Thoracic aorta (tissue), 2 donors: ENCODE measurements at places on chromosomes 5 and 9.

DNA sequence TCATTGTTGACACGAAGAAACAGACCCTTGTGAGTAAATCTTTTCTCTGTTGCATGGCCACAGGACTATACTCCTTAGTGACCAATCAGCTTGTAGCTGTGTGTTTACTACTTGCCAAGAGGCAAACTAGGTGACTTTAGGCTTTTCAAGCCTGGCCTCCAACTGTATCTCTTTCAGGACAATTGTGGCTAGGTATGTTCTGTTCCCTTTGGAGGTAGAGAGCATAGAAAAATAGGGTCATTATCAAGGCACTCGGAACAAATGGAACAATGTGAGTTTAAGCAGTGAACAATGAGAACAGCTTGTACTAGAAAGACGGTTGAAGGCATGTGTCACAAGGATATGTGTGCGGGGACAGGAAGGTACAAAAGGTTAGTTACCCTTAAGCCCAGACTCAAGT, 48.1 kb downstream of the SLC46A2 start:
- no peak for DNase-seq

- no peak for DNase-seq
Measured at GRCh38 chr9:98010445-98010844, 27.3 kb downstream of the ANP32B start.

- DNase-seq: no peak
Measured at GRCh38 chr9:135600296-135600817, 38.8 kb downstream of the PAEP start.

GRCh38 chr5:53087171-53087570, 22.4 kb downstream of the MOCS2 start:
- DNase-seq: no peak

DNA sequence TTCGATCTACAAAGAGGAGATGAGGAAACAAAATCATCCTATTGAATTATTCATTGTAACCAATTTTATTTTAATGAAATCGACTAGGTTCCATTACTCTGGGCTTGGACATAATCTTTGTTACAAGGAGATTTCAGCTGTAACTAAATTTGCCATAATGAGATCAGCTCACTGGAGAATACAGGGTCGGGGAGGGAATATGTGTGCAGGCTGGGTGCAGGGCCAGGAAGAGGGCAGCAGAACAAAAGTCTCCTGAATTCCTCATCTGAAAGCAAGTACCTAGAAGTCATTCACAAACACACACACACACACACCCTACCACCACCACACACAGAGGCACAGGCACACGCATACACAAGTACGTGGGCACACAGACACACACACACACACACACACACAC, 151.2 kb downstream of the PAPPA start:
- no peak for DNase-seq

DNA sequence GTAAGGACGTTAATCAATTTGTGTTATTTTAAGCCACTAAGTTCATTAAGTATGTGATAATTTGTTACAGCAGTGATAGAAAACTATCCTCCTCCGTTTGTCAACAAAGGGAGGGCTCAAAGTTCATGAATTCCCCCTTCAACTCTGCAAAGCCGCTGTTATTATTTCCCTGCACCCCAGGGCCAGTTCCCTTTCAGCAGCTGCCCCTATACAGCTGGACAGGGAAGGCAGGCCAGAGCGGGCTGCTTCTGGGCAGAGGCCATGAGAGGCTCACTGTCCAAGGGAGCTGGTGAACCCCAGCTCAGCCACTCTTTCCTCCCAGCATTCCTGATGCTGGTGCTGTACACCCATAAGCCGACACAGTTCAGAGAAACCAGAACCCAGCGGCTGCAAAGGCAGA, 102.4 kb upstream of the GPR151 start:
- no peak for DNase-seq

- no peak for DNase-seq
Measured at GRCh38 chr9:78023003-78023741, 8.4 kb downstream of the GNAQ start.

GRCh38 chr5:152077-152476, 39.2 kb upstream of the LRRC14B start:
- no peak for DNase-seq

DNA sequence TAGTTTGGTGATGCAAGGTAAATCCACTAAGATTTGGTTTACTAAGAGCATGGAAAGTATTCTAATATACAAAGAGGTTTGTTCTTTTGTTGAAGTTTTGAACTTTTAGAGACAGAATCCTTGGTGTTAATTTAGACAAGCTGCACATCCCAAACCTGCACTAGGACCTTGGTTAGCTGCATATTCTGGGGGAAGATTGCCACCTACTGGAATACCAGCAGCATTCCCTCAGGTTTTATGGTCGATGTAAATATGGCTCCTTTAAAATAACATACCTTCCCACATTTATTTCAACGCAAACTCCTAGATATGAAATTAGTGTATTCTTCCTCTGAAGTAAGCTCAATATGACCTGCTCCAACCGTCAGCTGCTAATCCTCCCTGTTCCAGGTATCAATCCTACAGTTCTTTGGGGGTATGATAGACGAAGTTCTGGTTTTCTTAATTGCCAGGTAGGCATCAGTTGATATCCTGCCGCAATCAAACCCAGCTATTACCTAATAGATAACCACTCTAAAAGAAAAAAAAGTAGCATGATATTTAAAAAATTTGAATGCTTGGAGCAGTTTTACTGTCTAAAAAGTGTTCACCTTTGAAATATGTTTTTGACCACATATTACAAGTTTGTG, 624.1 kb downstream of the ISL1 start:
- no peak for DNase-seq

DNA sequence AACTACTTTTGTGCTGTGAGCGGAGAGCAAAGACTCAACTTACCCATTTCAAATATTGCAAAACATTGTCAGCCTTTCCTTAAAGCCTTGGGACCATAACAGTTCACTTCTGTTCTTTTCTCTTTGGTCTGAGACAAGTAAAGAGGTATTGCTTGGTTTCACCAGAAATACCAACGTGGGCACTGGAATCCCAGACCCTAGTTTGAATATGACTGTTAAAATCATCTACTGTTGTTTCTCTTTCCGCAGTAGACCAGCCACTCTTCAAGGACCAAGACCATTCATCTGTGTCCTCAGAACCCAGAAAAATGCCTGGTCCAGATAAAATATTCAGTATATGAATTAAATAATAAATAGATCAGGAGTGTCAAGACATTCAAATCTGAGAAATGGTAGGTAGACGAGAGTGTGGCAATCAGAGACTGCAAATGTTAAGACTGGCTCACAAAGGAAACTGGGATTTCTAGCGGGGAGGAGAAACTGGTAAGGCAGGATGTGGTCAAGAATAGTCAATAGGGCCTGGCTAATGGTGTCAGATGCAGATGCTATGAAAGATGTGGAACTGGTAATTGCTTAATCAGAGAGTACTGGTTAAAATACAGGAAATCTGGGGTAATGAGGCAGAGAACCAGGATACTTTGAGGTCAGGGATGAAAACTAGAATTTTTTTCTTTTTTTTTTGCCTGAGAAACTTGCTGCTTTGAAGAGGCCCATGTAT, 82.1 kb upstream of the IL33 start:
- DNase-seq: no peak

DNA sequence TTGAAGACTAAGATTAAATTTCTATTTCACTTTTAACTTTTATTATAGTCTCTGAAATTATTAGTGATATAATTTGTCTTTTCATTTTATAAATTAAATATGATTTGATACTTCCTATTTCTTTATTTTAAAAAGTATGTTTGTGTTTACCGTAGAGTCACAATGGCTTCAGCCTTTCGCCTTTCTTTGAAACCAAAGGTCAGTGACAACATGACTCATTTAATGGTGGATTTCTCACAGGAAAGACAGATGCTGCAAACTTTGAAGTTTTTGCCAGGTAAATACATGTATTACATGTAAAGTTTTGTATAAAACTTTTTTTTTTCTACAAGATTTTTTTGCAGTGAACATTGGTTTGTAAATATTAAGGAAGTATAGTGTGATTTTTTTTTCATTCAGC, 36.4 kb downstream of the FSD1L start:
- no peak for DNase-seq

DNA sequence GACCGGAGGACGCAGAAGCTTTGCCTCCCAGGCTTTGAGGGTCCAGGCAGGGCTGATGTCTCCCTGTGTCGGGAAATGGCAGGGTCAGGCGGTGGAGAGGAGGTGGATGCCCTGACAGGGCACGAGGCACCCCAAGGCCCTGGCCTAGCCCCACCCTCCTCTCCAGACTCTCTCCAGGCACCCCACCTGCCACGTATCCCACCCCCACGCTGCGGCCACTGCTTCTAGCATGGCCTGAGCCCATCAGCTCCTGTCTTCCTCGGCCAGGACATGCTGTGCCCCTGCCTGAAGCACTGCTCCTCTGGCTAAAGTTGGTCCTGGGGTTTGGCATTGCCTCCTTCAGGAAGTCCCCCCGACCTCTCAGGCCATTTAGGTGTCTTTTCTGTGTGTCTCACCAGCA, 64.2 kb upstream of the RXRA start:
- DNase-seq: no peak

- no peak for DNase-seq
Measured at GRCh38 chr9:71684566-71684965, 83.7 kb downstream of the CEMIP2 start.

GRCh38 chr5:33408816-33409215, 31.9 kb upstream of the TARS1 start:
- no peak for DNase-seq

- no peak for DNase-seq
Measured at GRCh38 chr5:76294573-76294972, 108.5 kb upstream of the IQGAP2 start.

GRCh38 chr9:89801742-89802670, 197.2 kb downstream of the GADD45G start:
- DNase-seq: no peak

DNA sequence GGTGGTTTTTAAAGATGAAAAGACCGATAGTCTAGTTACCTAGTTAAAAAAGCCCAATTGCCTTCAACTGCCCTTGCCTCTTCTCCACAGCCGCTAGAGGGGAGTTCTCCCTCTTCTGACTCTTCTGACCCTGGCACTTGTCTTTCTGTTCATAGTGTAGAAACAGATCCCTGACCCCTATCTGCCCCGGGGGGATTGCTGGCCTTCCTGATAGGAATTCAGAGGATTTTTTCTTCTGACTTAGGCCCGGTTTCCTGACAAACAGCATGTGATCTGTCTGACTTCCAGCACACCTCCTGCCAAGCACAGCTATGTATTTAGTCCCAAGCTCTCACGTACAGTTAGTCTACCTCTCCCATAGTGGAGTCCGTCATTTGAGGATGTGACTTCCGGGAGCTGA, 5.0 kb upstream of the TMEM268 start:
- DNase-seq: no peak

DNA sequence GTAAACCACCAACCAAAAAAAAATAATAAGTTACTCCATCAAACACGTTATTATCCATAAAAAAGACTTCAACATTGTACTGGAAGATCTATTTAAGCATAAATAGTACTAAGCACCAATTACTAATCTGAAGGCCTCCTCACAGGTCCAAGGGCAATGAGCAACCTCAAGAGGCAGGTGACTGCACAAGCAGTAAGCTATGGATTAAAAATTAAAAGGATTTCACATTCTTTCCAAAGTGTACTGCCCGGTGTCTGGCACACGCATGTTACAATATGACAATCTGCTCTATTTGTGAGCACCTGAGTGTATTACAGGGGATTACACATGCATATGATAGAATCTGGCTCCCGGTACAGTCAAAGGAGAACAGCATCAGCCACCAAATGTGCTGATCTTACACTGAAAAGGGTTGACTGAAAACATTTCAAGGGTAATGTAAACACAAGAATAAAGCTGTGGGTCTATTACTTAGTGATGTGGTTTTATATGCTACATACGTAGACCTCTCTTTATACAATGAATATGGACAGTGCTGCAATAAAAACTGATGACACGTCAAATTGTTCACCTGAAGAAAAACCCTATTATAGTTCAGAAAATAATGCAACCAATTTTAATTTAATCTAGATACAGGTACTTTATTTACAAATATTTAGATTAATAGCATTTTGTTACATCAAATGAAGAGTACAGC, 22.8 kb downstream of the RAB14 start:
- no peak for DNase-seq

- DNase-seq: no peak
Measured at GRCh38 chr9:23587903-23588302, 238.1 kb downstream of the ELAVL2 start.

DNA sequence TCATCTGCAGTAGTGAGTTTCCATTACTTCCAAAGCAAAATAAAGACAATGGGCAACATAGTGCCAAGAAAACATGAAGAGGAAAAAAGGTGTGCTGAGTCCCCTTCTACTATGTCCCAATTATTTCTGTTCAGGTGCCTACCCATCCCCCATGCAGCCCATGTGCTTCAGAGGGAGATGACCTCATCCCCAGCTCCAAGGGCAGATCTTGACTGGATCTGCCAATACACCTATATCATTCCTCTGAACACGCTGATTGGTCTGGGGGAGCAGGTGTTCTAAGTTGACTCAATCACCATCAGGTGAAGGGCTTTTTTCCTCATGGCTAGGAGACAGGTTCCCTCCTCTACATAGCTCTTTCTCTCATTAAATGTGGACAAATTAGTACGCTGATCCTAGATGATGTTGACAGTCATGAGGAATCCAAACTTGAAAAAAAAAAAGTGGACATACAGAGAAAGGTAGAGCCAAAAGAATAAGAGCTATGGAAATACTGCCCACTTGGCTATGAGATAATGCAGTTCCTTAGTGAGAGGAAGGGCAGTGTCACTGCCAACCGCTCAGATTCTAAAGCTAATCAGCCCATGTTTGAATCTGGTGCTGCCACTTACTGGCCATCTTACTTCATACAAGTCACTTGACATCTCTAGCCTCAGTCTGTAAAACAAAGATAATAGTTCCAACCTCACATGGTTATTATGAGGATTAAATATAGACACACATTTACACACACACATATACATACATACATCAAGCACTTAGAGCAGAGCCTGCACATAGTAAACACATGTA, 23.1 kb downstream of the PRELID2 start:
- no peak for DNase-seq

GRCh38 chr5:76065258-76065657, 17.9 kb upstream of the SV2C start:
- DNase-seq: no peak

DNA sequence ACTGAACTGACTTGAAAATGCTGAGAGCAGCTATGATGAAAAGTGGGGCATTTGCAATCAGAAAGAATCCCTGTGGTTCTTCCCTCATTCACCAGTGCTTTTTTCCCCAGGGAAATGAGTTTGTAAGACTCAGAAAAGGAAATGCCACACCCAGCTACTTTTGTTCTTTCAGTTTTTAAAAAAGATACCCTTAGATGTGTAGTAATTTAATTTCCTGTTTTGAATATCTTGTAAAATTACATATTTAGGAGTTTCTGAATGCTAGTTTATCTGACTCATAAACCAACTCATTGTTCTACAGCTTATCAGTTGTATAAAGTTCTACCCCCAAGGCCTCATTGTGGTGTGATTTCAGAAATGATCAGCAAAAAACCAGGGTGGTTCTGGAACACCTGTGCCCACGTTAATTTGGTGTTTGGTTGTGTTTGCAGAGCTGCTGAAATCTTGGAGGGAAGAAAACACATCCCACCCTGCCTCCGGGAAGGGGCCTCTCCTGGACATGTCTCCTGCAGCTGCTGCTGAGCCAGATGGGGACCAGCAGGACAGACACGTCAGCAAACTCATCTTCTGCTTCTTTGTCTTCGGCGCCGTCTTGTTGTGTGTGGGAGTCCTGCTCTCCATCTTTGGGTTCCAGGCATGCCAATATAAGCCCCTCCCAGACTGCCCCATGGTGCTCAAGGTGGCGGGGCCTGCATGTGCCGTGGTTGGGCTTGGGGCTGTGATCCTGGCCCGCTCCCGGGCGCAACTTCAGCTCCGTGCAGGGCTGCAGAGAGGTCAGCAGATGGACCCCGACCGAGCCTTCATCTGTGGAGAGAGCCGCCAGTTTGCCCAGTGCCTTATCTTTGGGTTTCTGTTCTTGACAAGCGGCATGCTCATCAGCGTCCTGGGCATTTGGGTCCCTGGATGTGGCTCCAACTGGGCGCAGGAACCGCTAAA, 2.8 kb downstream of the TMEM171 start:
- no peak for DNase-seq
